ENCODE measurements at places on chromosomes 3 and 15.

GRCh38 chr15:68553994-68554720 lies 24.6 kb upstream of the CORO2B start:
- peak; percentile 25 for ATAC-seq

- ATAC-seq: no peak
These were observed 306.6 kb upstream of the KCNH8 start for GRCh38 chr3:18841422-18842343.

DNA sequence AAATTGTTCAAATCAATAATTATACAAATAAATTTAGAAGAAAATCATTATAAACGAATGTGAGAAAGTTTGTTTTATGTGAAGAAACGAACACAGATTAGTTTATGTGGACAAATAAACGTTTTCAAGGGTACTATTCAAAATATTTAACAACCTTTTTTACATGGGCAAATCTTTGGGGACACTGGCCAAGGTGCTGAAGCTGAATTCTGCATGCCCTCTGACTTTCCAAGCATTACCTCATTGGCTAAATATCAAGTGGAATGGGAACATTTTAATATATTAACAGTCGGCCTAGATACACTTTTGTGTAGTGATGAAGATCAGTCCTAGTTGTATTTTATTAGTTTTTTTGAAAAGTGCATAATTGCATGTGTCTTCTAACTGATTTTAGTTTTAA lies 636.4 kb upstream of the DPPA4 start:
- ATAC-seq: no peak

DNA sequence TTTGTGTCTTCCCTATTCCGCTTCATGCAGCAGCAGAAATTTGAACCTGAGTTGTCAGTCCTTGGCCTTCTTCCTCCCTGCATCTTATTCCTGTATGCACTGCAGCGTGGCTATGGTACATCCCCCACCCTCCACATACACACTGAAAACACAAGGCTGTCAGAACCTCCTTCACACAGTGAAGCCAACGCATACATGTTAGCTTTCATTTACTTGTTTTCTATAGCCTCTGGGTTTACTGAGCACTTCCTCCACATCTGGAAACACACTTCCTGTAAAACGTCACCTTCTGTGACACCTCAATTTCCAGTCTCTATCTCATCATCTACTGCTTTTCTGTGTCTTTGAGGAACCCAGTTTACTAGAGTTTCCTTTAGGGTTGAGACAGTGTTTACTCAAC lies 47.0 kb downstream of the SUSD5 start:
- ATAC-seq: no peak

GRCh38 chr3:12154151-12154550 lies 4.6 kb downstream of the TIMP4 start:
- ATAC-seq: no peak

DNA sequence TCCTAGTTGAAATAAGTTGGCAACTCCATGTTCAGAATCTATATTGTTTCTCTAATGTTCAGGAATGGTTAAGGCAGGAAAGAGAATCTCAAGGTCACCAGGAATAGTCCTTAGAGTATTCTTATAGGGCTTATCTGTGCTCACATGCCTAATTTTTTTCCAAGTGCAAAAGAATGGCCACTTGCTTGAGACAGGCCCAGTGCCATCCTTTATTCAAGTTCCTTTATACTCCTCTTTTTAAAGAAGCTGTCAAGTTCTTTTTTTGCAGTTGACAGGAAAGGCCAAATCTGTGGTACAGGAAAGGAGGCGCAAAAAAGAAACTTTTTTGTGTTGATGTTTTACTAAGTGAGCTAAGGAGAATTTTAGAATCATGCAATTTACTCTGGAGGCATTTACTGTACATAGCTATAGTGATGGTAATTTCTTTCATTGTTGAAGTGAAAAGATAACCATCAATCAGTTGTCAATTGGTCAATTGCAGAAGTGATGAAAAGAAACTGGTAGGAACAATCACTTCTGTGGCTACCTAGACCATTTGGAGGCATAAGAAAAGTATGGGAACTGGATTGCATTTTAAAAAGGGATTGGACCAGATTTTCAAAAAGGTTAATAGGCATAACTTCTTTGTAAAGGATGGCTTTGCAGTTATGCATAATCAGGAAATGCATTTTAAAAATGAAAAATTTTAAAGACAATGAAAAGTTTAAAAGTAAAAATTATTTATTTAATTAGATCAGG lies 102.5 kb upstream of the SOX2 start:
- ATAC-seq: no peak

- no peak for ATAC-seq
These were observed 307.3 kb upstream of the RBMS3 start for GRCh38 chr3:28973609-28974008.

DNA sequence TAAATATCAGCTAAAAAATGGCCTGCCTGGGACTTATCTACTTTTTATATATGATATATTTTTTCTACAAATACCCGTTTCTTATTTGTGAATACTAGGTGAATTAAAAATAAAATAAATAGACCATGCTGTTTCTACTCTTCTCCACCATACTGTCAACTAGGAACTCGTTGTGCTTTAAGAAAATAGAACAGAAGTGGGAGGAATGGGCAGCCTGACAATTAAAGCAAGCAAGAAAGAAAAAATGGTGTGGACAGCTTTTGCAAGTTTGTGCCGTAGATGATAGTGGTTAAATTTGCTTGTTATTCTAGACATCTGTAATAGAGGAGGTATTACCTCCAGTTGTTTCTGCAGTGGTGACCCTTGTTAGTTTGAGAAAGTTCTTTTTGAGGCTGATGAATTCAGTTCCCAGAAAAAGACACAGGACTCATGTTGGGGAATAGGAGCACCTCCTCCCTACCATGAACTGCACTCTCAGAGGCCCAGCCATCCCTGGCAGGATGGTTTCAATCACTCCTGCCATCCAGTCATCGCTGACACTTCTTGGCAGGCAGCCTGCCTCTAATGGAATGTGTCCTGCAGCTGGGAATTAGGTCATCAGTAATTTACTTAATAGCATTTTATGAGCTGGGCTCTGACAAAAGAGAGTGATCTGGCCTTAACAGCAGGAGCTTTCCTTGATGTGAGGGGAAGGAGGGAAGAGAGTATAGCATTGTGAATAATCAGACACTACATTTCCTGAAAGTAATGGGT lies 105.0 kb upstream of the GAP43 start:
- peak; percentile 61 for ATAC-seq

GRCh38 chr15:49953421-49953820 lies 165.6 kb downstream of the ATP8B4 start:
- no peak for ATAC-seq

- ATAC-seq: no peak
These were observed 6.8 kb downstream of the ARPIN start for GRCh38 chr15:89905846-89906378.

Measured in gastroesophageal sphincter (tissue), 4 donors.